ENCODE measurements at places on chromosomes 13 and 19.

DNA sequence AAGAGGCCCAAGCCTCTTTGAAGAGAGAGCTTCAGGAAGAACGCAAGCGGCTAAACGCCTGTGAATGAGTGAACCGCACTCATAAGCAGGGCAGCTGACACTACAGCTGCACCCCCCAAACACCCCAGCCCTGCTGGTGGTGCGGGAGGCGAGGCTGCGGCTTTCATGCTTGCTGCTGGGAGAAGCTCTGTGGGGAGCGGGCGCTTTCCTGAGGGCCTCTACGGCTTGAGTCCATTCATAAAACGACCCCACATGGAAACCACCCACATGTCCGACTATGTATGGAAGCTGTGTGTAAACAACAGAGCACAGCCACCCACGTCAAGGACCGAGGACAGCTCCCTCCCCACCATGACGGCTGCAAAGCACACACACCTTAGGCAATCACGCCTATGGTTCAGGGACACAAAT lies 5.5 kb downstream of the AP3D1 start:
- no peak for DNase-seq

DNA sequence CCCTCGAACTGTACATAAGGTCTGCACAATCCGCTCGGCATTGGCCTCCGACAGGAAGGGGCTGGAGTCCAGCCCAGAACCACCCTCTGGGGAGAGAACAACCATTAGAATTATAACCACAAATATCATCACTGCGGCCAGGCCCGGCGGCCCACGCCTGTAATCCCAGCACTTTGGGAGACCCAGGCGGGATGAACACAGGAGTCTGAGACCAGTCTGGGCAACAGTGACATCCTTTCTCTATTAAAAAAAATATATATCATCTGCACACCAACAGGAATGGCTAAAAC lies 11.4 kb downstream of the COQ8B start:
- peak; percentile 64 for DNase-seq

DNA sequence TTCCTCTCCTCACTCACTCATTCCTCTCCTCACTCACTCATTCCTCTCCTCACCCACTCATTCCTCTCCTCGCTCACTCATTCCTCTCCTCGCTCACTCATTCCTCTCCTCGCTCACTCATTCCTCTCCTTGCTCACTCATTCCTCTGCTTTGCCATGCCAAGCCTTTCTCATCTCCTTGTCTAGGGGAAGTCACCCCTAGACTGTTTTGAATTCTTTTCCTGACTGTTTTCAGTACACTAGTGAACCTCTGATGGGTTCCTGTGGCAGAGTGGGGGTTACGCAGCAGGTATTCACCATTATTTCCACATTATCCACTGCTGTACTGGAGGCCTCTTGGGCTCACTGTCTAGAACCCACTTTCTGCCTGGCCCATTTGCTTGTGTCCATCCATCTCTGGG lies 1.2 kb downstream of the CYP4F8 start:
- no peak for DNase-seq

- DNase-seq = peak; percentile 45
These were observed 25.4 kb downstream of the RAB20 start for GRCh38 chr13:110536006-110536693.

DNA sequence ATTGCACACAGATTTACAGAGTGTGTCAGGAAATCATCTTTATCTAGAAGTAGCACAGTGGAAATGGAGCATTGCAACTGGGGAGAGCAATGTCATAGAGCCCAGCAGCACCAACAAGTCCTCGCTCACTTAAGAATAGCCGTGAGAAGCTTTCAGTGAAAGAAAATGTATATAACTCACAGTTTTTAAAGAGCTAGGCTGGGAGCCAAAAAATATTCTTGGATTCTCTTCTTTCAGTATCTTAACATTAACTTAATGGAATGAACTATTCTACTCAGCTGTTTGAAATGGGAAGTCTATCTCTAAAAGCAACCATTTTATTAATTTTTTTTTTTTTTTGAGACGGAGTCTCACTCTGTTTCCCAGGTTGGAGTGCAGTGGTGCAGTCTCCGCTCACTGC lies 329.6 kb downstream of the COG6 start:
- DNase-seq = no peak

DNA sequence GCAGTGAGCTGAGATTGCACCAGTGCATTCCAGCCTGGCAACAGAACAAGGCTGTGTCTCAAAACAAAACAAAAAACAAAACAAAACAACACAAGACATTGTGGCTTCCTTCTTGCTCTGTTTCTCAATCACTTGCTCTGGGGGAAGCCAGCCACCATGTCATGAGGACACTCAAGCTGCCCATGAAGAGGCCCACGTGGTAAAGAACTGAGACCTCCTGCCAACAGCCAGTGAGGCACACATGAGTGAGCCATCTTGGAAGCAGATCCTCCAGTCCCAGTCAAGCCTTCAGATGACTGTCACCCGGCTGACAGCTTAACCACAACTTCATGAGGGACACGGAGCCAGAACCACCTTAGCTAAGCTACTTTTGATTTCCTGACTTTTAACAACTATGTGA lies 25.2 kb downstream of the CPT1C start:
- DNase-seq = no peak

GRCh38 chr13:37966266-37966665 lies 96.7 kb upstream of the TRPC4 start:
- no peak for DNase-seq

DNA sequence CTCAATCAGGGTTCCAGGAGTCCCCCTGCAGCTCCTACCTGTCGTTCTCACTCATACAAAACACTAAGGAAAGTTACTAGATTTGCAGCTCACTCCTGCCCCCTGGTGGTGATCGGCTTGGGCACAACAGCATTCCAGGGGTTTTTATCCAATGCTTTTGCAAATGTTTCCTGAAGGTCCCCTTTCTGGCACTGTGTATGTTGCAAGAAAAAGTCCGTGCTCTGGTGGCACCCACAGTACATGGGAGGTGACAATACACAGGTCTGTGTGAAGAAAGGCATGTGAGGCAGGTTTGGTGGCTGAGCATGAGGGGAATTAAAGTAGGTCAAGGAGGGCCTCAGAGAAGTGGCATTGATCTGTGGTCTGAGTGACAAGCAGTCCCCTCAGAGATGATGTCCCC lies 8.6 kb upstream of the TYK2 start:
- DNase-seq = peak; percentile 92

DNA sequence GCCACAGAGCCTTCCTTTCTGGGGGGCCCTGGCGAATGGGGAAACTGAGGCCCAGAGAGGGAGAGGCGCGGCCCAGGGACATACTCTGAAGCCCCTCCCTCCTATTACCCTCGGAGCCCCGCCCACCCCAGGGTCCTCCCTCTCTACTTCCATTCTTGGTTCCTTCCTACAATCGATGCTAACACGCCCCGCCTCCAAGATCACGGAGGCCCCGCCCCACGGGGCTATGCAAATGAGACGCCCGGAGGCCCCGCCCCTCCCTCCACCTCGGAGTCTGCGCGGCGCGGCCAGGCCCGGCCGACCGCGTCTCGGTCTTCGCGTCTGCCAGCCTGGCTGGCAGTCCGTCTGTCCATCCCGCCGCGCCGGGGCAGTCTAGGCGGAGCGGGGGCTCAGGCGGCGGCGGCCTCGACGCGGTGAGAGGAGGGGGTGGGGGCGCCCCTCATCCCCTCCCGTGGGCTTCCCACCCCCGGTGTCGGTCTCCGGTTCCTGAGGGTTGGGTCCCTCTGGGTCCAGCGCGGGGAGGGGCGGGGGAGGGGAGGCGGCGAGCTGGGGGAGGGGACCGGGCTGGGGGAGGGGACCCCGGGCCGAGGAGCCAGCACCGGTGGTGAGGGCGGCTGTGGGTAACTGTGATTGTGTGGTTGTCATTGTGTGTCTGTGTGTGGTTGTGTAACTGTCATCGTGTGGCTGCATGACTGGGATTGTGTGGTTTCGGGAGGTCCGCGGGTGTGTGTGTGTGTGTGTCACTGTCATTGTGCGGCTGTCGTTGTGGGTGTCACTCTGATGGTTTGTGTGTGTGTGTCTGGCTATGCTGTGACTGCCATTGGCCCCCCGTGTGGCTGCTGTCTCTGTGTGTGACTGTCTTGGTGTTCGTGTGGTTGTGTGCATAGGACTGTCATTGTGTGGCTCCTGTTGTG lies at the start of gene PLPPR2:
Gene PLPPR2 (plus strand): TSS at position 273 of the 914 bp plus-strand sequence. CDS start 2,242 bp downstream, outside the sequence.
- DNase-seq = peak; percentile 95

GRCh38 chr19:23999821-24000610 lies 85.3 kb downstream of the ZNF726 start:
- DNase-seq = no peak

- DNase-seq = no peak
These were observed 4.4 kb downstream of the PLEKHJ1 start for GRCh38 chr19:2231621-2232221.

DNA sequence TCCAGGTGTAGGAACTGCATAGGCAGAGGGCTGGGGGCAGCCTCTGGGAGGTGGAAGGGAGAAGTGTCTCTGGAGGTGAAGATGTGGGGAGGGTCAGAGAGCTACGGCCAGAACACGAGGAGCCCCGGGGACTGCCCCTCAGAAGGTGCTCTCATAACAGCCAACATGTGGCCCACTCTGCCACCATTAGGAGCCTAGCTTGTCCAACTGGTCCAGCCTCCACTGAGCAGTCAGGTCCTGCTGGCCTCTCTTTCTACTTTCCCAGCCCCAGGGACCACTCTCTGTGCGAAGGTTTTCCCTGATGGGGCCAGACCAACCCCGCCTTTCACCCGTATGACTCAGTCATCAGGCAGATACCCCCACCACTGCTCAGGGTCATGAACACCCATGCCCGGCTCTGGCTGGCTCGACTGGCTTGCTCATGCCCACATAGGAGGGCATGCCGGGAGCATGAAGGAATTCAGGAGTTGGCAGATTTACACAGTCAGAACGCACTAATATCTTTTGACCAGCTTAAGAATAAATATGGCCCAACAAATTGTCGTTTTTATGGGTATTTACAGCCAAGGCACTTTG lies 37.5 kb upstream of the C19orf12 start:
- no peak for DNase-seq

DNA sequence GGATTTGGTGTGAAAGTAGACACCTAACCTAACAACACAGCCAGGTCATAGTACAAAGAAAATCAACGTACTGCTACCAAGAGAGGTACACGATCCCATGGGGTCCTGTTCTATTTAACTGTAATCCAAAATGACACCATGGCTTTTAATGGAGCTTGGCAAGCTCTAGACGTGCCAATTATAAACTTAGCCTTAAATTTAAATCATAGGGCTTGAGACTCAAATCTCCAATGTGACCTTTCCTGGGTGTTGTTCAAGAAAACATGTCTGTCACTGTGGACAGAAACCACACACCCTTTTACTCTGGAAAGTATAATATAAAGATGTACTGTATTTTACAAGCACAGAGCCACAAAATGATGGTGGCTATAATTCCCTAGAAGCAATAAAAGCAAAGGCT lies 299.3 kb downstream of the ENOX1 start:
- no peak for DNase-seq
